HEK293T (cell line): ENCODE measurements at places on chromosomes 6 and 20.

DNA sequence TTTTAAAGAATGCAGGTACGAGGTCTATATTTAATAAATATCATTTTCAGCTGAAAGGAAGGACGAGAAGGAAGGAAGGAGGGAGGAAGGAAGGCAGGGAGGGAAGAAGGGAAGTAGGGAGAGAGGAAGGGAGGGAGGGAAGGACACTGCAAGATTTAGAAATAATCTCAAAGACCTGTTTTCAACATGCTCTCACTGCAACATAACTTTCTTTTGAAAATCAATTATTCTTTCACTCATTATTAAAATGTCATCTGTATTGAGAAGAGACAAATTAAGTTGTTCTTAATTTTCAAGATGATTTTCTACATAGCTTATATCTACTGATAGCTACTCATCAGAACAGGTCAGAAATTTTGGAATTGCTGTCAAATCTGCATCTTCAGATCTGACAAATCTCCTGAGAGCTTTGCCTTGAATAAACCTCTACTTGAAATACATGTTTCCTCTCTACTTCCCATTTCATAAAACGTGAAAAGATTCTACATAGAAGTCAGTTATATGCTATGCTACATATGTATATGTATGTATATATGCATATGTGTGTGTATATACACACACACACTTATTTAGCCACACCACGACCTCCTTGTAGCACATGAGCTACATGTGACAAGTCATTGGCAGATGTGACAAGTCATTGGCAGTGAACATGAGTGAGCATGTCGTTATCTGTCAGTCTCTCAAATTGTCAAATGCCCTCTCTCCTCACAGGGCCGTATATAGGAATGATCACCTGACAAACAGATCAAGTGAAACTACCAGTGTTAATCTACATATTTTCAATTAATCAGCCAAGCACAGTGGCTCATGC lies 241.6 kb downstream of the LY86 start:
- no peak for DNase-seq

- no peak for DNase-seq
Observed at GRCh38 chr20:13101706-13102105, 92.9 kb downstream of the SPTLC3 start.

- DNase-seq = no peak
Observed at GRCh38 chr6:39901670-39902069, 32.6 kb downstream of the MOCS1 start.

GRCh38 chr6:16767765-16768476 lies 6.7 kb upstream of the ATXN1 start:
- DNase-seq = no peak

DNA sequence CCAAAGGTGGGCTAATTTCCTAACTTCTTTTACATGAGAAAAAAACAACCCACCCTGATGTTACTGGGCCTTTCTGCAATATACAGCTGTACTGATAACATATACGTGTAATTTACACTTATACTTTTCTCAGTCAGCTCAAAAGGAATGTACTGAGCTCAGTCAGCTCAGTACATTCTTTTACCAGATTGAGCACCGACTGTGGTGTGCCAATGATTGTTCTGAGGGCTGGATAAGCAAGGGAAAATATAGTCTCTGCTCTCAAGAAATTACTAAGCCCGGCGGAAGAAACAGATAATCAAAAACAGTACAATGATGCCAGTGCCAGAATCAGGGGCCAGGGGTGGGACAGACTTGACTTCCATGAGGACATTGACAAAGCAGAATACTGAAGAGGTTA lies 10.0 kb upstream of the BLOC1S5 start:
- DNase-seq = no peak

DNA sequence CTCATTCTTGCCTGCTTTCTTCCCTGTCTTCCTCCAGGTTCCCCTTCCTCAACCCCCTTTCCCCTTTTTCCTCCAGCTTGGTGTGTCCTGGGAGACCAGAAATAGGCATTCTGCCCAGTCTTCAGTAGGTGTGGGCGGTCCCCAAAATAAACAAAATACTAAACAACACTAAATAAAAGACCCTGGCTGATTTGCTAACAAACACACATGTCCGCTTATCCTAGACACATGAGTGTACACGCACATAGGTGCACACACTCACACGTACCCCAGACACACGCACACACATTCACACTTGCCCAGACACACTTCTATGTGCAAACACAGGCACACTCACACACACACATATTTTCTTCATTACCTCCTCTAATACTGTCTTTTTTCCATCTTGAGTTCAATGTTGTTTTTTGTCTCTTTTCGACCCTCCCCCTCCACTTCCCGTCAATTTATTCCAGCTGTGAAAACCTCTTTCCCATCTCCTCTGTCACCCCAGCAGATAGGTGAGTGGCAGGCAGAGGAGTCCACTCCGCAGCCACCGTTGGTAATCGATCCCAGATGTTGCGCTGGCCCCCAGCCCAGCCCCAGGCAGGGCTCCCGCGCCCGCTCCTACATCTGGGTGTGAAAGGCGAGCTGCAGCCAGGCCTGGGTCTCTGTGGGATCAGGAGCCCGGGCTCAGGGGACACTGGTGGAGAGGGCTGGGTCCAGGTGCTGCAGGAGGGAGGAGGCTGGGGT lies 56.9 kb upstream of the FOXP4 start:
- DNase-seq = no peak

- no peak for DNase-seq
Observed at GRCh38 chr20:36121981-36122930, 32.3 kb upstream of the EPB41L1 start.

- no peak for DNase-seq
Observed at GRCh38 chr20:48965189-48965910, 43.8 kb downstream of the ARFGEF2 start.

GRCh38 chr20:1933465-1933870 lies 38.3 kb downstream of the SIRPA start:
- no peak for DNase-seq

DNA sequence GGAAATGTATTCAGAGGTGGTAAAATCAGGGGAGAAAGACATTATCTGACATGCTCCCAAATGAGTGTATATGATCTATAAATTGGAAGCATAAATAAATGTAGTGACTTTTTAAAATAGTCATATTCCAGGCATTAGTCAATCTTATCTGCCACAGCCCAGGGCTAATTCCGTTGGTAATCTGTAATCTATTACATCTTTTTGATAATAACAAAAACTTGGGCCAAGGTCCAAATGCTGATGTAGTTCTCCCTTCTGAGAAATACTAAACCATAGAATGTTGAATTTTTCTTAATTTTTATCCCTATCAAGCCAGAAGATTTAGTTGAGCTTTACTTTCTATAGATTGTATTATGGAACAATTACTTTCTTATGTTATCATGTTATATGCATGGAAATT lies 1279.8 kb downstream of the EPHA7 start:
- no peak for DNase-seq

- no peak for DNase-seq
Observed at GRCh38 chr20:460707-461106, 1.6 kb downstream of the TBC1D20 start.

DNA sequence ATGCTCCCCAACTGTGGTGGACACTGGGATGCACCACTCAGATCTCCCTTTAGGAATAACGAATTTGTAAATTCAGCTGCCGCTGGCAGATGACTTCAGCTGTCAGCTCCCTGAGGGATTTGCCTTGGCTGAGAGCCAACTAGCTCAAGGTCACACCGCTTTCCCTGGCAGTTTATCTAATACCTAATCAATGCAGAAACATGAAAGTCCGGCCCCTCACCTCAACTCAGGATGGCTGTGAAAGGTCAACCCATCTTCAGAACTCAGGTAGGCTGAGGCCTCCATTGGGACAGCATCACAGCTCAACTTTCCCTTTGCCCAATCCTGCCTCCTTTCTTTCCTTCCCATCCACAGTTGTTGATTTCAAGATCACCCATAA lies 22.8 kb upstream of the SCGN start:
- no peak for DNase-seq

- no peak for DNase-seq
Observed at GRCh38 chr6:157715728-157716164, 107.3 kb upstream of the SNX9 start.

GRCh38 chr6:152271776-152272464 lies 365.2 kb downstream of the SYNE1 start:
- no peak for DNase-seq

- DNase-seq = peak; percentile 86
Observed at GRCh38 chr20:46174469-46175126, 56.5 kb downstream of the CD40 start.

GRCh38 chr6:113857556-113858479 lies 673 bp downstream of the MARCKS start:
- DNase-seq = peak; percentile 25

GRCh38 chr6:3535776-3536435 lies 79.1 kb upstream of the SLC22A23 start:
- DNase-seq = no peak

GRCh38 chr20:50224052-50224451 lies 33.4 kb downstream of the CEBPB start:
- DNase-seq = no peak

GRCh38 chr20:37205794-37206193 lies 26.4 kb upstream of the MROH8 start:
- no peak for DNase-seq

DNA sequence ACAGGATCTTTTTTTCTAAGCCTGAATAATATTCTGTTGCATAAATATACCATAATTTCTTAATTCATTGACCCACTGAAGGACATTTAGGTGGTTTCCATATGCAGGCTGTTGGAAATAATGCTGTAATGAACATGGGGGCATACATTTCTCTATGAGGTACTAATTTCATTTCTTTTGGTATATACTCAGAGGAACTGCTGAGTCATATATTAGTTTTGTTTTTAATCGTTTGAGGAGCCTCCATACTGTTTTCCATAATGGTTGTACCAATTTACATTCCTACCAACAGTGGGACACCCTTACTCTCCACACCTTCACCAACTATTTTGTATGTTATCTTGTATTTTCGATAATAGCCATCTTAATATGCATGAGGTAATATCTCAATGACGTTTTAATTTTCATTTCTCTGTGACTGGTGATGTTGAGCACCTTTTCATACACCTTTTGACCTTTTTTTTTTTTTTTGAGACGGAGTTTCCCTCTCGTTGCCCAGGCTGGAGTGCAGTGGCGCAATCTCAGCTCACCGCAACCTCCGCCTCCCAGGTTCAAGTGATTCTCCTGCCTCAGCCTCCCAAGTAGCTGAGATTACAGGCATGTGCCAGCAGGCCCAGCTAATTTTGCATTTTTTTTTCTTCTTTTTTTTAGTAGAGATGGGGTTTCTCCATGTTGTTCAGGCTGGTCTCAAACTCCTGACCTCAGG lies 187.4 kb downstream of the RNGTT start:
- DNase-seq = no peak

- no peak for DNase-seq
Observed at GRCh38 chr6:84553527-84553926, 210.9 kb downstream of the TBX18 start.
